Adrenal gland (tissue), 19 donors: ENCODE measurements at places on chromosomes 12 and 14. TPM values are rescaled to one million over a fixed set of nuclear protein-coding genes. Genes with fewer than 3 reads are reported as not detected.

DNA sequence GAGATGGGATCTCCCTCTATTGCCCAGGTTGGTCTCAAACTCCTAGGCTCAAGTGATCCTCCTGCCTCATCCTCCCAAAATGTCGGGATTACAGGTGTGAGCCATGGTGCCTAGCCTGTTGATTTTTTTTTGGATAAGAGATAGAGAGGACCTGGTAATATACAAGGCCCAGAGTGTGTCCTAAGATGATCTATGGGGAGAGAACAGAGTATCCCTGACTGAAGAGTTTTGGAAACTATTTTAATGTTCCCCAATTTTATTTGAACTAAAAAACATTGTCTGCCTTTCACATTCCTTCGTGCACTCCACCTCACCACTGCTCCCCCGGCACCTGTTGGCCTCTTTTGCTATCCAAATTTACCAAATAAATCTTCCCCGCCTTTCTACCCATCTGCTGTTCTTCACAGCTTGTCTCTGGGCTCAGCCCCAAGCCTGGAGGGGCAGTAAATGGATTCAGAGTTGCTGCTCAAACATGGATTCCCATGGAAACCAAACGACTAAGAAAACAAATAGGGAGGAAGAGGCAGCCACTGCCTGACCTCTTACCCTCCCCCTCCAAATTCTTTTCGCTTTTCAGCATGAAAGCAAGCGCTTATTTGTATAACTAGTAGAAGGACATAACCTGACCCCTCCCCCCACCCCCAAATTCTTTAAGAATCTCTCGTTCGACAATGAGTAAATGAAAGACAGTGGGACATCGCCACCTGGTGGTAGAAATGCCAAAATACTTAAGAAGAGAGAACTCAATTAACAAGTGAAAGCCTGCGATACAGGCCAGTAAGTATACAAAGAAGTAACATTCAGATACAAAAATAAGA is 22.6 kb downstream of the OR10G3 start:
- peak; percentile 91 for DNase-seq

SLCO1B3 gene
- polyA plus RNA-seq = 0.07 TPM

GAS2L3 gene
- polyA plus RNA-seq = 1.8 TPM

WDR89 gene
- 5.2 TPM for polyA plus RNA-seq

DNA sequence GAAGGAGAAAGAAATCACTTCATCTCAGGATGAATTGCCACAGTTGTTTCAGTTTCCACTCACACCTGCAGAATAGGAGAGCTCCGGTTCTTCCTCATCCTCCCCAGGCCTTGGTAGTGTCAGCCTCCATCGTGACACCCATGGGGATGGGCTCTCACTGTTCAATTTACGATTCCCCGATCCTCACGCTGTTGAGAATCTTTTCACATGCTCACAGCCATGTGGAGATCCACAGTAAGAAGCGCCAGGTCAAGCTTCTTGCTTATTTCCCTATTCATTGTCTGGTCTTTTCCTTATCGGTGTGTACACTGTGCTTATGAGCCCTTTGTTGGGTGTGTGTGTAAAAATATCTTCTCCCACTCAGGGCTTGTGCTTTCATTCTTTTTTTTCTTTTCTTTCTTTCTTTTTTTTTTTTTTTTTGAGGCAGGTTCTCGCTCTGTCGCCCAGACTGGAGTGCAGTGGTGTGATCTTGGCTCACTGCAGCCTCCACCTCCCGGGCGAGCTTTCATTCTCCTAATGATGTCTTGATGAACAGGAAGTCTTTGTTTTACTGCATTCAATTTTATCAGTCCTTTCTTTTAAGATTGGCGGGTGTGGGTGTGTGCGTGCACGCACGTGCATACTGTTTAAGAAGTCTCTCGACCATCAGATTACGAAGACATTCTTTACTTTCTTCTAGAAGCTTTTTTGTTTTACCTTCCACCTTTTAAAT is 21.5 kb downstream of the RIN3 start:
- DNase-seq = no peak

- no peak for DNase-seq
These were observed 16.4 kb upstream of the RAB35 start for GRCh38 chr12:120132863-120133385.

GRCh38 chr14:52000696-52001095 is 11.3 kb downstream of the RTRAF start:
- DNase-seq = no peak

- DNase-seq = no peak
These were observed 261.7 kb downstream of the NEDD1 start for GRCh38 chr12:97168804-97169203.

DNA sequence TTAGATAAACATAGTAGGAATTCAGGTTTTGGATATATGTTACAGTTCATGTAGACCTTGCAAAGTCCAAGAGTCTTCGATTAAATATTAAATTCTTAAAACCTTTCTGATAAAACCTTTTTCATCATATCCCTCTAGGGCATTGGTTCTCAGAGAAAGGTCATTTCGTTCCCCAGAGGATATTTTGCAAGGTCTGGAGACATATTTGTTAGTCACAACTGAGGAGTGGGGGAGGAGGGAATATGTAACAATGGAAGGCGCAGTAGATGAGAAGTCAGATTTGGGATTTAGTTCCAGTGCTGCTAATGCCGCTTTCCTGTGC is 5.3 kb downstream of the TMEM253 start:
- DNase-seq = no peak

SALL2 gene
- 3.2 TPM for polyA plus RNA-seq

- no peak for DNase-seq
These were observed 943 bp downstream of the TESPA1 start for GRCh38 chr12:54983536-54984101.

RNFT2 gene
- 11.4 TPM for polyA plus RNA-seq

GRCh38 chr12:66662179-66662578 is 16.7 kb downstream of the GRIP1 start:
- DNase-seq = no peak

DNA sequence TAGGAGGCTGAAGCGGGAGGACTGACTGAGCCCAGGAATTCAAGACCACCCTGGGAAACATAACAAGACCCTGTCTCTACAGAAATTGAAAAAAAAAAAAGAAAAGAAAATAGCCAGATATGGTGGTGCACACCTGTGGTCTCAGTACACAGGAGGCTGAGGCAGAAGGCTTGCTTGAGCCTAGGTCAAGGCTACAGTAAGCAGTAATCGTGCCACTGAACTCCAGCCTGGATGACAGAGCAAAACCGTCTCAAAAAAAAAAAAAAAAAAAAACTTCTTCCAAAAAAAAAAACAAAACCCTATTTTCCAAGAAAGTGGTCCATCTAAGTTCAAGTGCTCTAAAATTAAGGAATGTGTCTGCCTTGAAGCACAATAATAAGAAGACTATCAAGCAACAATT is 19.8 kb downstream of the SNX6 start:
- no peak for DNase-seq

PABPN1 gene
- 97.8 TPM for polyA plus RNA-seq

- DNase-seq = no peak
These were observed 15.3 kb upstream of the KICS2 start for GRCh38 chr12:64237382-64237781.

- DNase-seq = no peak
These were observed 146.8 kb upstream of the SLC38A2 start for GRCh38 chr12:46519407-46519806.

DNA sequence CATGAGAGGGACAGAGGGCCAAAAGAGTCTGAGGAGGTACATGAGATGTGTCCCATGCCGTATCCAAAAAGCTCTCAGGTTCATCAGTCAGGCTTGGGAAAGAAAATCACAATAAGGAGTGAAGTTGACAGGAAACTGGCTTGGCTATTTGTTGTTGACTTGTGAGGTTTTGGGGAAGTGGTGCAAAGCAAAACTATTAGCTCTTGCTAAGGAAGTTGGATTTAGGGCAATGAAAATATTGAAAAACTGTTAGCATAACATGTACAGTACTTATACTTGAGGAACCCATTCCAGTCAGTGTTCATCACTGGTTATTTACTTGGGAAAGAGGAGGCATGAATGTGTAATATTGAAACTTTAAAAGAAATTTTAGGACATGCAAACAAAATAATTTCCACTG is 145.9 kb downstream of the DUSP6 start:
- no peak for DNase-seq

DNA sequence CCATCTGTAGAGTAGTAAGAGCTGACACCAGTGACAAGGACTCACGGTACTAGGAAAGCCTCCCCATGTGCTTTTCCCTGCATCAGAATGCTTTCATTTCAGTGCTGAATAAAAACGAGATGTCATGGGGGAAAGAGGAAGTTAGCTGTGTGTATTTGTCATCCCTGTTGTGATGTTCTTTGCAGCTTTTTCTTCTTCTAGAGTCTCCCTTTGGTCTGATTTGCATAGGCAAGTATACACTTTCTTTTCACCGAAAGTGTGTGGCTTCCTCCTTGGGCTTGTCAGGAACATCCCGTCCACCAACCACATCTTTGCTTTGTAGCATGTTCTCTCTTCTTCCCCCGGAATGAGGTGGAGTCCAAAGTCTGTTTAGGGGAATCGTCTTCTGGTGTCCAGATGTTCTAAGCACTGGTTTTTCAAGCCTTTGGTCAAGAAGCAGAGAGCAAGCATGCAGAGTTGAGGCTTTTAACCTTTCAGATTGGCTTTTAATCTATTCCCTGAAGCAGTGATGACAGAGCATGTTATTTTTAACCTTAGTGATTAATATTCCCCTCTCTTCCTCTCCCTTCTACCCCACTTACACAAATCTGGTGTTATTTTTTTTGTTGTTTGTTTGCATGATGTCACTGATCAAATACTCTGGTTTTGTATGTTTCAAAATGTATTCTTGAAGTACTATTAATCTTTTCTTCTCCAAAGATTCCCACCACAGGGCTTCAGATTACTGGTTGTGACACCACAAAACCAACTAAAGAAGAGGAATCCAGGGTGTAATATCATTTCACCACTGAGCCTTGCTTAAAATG is 163.4 kb downstream of the SAMD4A start:
- DNase-seq = no peak

KERA gene
- polyA plus RNA-seq = not detected

GALNT16 gene
- polyA plus RNA-seq = 16.3 TPM

DNA sequence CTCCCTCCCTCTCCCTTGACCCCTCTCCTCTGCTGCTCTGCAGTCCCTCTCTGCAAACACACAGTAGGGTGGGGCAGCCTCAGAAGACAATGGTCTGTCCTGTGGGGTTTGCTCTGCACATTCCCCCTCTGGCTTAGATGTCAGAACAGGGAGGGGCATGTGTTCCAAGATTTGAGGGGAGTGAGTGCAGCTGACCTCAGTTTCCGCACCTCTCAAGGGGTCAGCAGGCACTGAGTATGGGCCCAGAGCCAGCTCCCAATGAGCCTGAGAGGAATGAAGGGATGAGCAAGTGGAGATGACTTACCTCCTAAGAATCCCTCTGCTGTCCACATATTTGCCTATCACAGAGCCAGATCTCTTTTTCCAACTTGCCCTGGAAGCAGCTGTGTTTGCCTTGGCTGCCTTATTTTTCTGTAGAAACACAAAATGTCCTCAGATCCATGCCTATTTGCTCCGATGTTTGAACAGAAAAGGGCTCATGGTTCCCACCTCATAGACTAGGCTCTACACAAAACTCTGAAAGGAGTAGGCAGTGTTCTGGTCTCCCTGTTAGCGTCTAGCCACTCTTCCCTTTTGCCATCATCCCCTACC is 111.4 kb downstream of the CRACR2A start:
- no peak for DNase-seq

A2M gene
- 481 TPM for polyA plus RNA-seq

DNA sequence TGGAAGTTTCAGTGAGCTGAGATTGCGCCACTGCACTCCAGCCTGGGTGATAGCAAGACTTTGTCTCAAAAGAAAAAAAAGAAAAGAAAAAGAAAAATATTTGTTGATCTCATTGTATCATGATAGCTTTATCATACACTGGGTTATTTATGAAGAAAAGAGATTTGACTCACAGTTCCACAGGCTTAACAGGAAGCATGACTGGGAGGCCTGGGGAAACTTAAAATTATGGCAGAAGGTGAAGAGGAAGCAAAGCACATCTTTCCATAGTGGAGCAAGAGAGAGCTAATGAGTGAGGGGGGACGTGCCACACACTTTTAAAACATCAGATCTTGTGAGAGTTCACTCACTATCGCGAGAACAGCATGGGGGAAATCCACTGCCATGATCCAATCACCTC is 72.7 kb upstream of the FUT8 start:
- DNase-seq = no peak

- DNase-seq = peak; percentile 39
These were observed 60.8 kb downstream of the RASSF3 start for GRCh38 chr12:64670919-64671639.

- no peak for DNase-seq
These were observed 42.9 kb downstream of the IQSEC3 start for GRCh38 chr12:109446-109845.

GPR68 gene
- 1.8 TPM for polyA plus RNA-seq

- peak; percentile 46 for DNase-seq
These were observed 43.3 kb downstream of the ACTN1 start for GRCh38 chr14:68935761-68936214.

NTN4 gene
- polyA plus RNA-seq = 10.1 TPM

PYGL gene
- polyA plus RNA-seq = 26.9 TPM

DNA sequence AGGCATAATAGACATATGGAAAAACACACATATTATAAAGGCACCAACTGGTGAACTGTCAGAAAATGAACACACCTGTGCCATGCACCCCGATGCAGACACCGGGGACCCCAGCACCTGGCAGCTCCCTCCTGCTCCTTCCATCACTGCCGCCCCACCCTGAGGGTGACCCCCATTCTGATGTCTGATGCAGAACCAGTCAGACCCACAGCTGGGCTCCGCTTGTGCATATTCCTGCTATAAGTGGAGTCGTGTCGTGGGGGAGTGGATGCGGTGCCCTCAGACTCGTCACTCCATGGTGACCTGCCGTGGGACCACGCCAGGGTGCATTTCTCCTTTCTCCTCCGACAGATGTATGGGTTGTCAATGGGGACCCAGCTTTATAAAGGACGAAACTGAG is 45.7 kb upstream of the MEG3 start:
- no peak for DNase-seq

- peak; percentile 75 for DNase-seq
These were observed 6.5 kb upstream of the LGALS3 start for GRCh38 chr14:55122440-55122986.

GRCh38 chr12:12539028-12539810 is 23.4 kb downstream of the DUSP16 start:
- no peak for DNase-seq

CRIP1 gene
- polyA plus RNA-seq = 80.3 TPM

NRXN3 gene
- 8.5 TPM for polyA plus RNA-seq

RGS6 gene
- polyA plus RNA-seq = 0.24 TPM

GRCh38 chr12:54068418-54069070 is 14.9 kb downstream of the HOXC4 start:
- DNase-seq = no peak

DNA sequence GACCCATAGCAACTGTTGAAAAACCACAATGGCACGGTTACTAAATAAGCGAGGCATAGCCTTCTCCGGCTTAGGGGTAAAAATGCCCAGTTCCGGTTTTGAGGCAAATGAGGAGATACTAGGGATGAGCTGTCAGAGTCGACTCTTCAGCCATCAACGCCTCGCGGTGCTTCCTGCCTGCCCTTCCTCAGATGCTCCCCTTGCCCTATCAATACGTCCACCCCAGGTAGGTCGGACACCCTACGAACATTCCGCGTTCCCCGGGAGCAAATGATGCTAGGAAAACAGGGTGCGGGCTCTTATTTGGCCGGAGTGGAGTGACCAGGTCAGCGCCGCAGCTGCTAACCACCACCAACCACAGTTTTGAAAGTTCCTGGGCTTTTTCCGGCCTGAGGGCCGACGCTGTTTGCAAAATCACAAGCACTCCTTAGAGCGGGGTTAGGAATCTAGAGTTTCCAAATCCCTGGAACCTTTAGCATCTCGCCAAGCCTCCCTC is 1.2 kb downstream of the SRSF9 start:
- DNase-seq = peak; percentile 39

GPRC5D gene
- 0.40 TPM for polyA plus RNA-seq

- DNase-seq = peak; percentile 92
These were observed 886 bp upstream of the FUT8 start for GRCh38 chr14:65411656-65412031.

OLR1 gene
- polyA plus RNA-seq = 1.9 TPM

SUSD6 gene
- 7.8 TPM for polyA plus RNA-seq
